Stimulated activated CD4-positive, alpha-beta T cell treated with anti-CD3 and anti-CD28 coated beads, Interleukin-1b, Interleukin-23, amount 100 ng/mL, for 4 hours (primary cell): ENCODE measurements at places on chromosomes 7 and 10.

DNA sequence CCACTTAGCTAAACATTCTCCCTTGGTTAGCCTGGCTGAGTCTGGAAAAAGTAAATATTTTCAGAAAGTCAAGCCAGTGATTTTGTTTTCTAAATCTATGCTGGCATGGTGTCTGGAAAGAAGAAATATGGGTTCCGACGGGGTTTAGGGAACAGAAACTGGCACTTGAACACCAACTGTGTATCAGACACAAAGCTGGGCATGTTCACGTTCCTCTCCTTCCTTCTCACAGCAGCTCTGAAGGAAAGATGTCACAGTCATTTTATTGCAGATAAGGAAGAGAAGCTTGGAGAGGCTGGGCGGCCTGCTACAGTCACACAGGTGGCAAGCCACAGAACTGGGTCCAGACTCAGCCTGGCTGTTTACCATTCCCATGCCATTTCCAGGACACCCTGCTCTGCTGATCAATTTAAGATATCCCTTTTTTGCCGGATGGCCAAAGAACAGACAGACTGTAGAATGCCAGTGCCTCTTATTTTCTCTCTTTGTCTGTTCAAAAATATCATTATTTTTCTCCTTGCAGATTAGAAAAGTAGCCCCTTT, 118.8 kb downstream of the HERPUD2 start:
- DNase-seq: no peak

- DNase-seq: no peak
Measured at GRCh38 chr10:78619115-78619851, 449.5 kb upstream of the ZMIZ1 start.

GRCh38 chr7:70612811-70613210, 519.1 kb upstream of the GALNT17 start:
- no peak for DNase-seq

DNA sequence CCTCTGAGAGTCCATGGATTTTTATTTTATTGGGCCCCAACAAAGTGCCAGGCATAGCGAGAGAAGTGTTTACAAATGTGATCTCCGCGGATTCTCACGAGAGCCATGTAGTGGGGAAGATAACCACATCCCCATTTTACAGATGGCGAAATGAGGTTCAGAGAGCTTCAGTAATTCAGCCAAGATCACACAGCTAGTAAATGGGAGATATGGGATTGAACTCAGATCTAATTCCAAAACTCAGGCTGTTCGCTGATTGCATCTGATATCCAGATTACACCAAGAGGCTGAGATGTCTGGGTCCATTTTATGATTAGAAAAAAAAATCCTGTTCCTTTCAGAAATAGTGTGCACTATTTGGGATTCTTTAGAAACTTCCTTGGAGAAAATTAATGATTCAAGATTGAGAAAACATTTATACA, 1.3 kb downstream of the FAS start:
- DNase-seq: no peak

GRCh38 chr10:126963354-126963753, 58.1 kb downstream of the DOCK1 start:
- no peak for DNase-seq

- DNase-seq: no peak
Measured at GRCh38 chr7:130009848-130010688, 41.1 kb downstream of the ZC3HC1 start.

GRCh38 chr10:3425716-3426115, 253.1 kb upstream of the PITRM1 start:
- DNase-seq: no peak

- DNase-seq: no peak
Measured at GRCh38 chr7:69738396-69738951, 140.2 kb downstream of the AUTS2 start.

DNA sequence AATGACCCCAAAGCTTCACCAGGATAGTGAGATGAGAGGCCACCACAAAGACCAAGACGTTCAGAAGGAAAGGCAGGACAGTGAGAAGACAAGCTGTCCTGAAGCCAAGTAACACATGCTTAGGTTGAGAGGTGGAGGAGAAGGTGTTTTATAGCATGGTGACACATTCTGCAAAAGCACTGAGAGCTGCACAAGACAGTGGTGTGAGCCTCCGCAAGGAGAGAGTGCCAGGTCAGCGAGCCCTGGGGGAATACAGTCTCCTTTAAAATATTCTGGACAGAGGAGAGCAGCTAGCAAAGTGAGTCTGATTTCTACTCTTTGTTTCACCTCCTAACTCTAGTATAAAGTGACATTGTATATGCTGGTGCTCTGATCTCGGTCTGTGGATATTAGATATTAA, 68.0 kb upstream of the VKORC1L1 start:
- no peak for DNase-seq

DNA sequence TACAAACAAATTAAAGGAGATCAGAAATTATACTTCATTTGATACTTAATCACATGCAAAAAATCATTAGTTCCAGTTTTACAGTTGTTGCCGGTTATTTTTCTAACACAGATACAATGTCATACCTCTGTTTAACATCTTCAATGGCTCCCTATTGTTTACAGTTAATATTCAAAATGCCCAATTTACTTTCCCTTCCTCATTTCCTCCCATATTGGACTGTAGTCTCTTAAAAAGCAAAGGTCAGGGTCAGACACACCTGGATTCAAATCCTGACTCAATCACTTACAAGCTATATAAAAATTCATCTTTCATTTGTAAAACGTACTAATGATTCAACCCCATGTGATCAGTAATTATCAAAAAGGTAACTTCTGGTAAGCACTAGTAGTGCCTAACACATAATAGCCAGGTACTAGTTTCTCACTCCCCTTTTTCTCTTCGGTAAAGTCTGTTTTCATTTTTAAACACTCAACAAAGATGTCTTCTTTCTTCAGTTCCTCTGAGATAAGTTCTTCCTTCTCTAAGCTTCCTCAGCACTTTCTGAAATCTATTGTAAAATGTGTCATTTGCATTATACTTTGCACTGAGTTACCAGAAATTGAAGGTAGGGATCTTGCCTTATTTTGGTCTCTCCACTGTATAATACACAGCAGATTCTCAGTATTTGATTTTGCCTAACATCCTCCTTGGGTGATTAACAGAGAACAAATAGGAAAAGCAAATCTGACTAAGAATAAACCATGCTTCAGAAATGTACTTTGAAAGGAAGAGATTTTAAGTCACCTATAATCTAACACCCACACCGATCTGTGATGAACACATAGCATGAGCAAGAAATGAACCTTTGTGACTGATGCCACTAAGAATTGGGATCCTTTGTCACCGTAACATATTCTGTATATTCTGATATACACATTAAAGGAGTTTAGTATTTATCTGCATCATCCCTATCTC, 16.1 kb downstream of the KMT2C start:
- no peak for DNase-seq

DNA sequence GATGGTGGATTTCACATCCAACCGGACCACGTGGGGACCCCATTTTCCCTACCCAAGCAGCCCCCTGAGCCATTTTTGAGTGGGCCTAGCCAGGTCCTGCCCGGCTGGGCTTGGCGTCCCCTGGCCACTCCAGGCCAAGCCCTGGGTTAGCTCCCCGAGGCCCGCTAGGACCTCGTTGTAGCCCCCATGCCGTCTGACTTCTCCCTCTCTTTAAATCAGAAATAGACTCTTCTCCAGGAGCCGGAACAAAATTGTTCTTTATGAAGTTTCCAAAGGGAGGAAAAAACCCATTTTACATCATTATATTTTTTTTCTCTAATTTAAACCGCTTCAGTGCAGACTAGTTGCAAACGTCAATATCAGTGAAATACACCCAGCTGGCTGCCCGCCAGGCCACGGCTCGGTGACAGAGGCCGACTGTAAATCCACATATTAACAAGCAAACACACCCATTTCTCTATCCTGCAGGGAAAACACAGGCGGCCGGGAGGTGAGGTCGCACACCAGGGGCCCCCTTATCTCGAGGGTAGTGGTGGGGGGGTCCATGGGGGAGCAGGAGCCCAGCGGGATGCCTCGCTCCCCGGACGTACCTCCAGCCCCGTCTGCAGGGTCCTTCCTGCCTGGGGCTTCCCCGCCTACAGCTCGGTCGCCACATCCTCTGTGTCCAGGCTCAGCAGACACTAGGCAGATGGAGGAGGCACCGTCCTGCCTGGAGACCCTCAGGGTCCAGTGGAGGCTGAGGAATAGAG, 72.7 kb downstream of the ELFN1 start:
- DNase-seq: peak; percentile 6

GRCh38 chr10:50456719-50457118, 167.0 kb downstream of the SGMS1 start:
- no peak for DNase-seq

GRCh38 chr10:110007701-110008517, at the start of gene ADD3:
Gene ADD3, plus strand, starts transcription at chr10:110007984. Its CDS starts 92,670 bp downstream, at chr10:110100654.
- DNase-seq: peak; percentile 92

DNA sequence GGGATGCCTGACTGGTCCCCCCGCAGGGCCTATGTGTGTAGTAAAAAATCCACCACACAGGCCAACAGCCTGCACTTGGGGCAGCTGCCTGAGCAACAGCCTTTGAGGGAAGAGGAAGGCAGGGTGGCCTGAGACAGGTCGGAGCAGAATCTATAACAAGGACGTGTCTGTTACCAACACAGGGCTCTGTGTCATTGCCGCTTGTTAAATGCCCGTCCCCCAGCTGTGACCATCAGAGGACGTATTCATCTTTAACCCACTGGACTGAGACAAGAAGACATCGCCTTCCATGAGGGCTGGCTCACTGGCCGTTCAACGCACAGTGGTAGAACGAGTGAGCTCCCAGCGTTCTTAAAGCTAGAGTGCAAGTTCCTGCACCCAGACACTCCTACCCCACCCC, 7.8 kb downstream of the PDIA4 start:
- DNase-seq: no peak

- DNase-seq: no peak
Measured at GRCh38 chr10:54710918-54711317, 90.1 kb downstream of the PCDH15 start.

GRCh38 chr7:25303281-25304181, 75.2 kb upstream of the NPVF start:
- DNase-seq: no peak

- no peak for DNase-seq
Measured at GRCh38 chr7:5633161-5634106, 148.0 kb downstream of the RNF216 start.

DNA sequence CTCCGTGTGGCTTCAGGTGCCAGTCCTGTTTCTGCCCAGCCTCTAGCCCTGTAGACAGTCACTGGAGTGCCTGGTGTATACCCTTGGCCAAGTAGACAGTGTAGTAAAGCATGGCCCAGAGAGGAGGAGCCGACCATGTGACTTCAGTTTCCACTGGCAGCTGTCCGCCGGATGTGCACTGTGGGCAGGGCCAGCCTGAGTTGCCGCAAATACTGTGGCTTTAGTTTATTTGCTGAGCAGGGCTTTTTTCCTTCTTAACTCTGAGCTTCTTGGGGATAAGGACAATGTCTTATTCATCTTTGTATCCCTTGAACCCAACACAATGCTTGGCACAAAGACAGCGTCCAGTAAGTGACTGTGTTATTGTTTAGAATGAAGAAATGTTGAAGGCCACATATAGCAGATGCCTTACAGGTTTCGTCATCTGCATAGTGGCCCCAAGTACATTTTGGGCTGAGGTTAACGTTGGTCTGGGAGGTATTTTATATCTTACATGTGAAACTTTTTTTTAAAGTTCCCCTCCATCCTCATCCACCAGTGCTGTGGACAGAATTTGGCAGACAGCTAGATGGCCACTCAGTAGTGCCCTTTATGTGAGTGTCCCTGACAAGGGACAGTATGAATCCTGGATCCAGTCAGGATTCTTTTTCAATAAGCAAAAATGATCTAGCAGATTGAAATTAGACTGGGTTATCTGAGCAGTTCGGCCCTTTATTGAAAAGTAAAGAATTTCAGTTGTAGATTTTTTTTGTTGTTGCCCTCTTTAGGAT, 40.6 kb downstream of the CYP17A1 start:
- no peak for DNase-seq

GRCh38 chr10:18117276-18117675, 22.9 kb upstream of the CACNB2 start:
- DNase-seq: no peak

GRCh38 chr10:84829131-84829530, 500.7 kb downstream of the CCSER2 start:
- DNase-seq: no peak

DNA sequence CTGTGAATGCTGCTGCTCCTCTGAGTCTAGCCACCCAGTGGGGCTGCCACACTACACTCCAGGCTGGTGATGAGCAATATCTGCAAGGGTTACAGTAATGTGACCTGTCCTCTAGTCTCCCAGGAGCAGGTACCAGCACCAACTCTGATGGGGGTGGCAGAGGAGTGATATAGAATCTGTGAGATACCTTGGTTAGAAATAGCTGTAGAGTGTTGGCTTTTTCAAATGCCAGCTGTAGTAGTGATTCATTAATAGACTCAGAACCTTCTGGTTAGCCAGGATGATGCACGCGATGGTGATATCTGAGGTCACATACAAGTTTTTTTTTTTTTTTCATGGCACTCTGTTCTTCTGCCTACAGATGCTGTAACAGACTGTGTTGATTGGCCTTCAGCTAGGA, 757.1 kb downstream of the INHBA start:
- DNase-seq: no peak

GRCh38 chr7:130907439-130907838, 173.4 kb upstream of the KLF14 start:
- DNase-seq: no peak

- no peak for DNase-seq
Measured at GRCh38 chr10:121240011-121240410, 358.2 kb downstream of the FGFR2 start.

DNA sequence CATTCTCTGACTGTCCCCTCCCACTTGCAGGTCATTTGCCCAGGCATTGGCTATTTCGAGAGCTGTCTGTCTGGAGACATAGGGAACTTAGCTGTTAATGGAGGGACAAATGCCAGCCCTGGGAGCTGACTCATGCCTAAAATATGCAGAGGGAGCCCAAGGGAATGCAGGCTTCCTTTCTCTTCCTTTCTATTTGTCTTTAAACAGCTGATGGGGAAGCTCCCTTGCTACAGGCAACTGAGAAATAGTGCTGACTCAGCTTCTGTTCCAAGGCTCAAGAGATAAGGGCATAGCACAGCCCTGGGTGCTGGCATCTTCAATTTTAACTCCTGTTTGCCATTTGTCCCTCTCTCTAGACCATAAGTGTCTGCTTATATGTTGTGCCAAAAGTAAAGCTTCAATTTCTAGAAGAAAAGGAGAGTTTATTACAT, 82.7 kb upstream of the C1GALT1 start:
- DNase-seq: no peak

DNA sequence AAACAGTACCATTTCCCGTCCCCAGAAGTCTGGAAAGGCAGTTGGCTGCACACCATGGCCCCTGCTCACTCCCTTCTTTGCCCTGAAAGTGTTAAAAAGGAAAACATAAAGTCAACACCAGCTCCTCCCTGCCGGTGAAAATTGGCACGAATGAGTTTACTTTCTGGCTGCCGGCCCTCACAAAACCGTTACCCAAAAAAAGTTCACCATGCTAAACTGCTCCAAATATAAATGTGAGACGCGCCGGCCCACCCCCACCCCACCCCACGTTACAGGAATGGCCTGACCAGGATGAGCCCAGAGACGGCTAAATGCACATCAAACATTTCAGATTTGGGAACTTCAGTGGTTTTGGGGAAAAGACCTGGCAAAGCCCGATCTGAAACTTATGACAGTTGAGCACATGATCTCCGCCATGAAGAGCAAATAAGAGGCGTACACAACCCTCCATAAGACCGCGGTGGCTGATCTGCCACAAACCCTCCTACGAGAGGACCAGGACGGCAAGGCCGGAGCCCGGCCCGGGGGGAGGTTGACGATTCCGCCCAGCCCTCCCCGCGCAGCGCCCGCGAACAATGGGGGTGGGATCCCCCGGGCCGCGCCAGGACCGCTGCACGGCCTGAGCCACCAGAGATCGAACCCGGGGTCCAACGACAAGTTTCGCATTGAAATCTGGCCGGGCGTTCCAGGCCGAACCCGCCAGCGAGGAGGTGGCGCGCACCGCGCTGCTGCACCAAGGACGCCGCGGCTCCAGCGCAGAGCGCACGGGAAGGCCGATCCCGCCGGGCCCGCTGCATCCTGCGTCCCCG, 952 bp downstream of the DIP2C start:
- DNase-seq: no peak
